SW480 (cell line): ENCODE measurements at places on chromosomes 4 and X.

DNA sequence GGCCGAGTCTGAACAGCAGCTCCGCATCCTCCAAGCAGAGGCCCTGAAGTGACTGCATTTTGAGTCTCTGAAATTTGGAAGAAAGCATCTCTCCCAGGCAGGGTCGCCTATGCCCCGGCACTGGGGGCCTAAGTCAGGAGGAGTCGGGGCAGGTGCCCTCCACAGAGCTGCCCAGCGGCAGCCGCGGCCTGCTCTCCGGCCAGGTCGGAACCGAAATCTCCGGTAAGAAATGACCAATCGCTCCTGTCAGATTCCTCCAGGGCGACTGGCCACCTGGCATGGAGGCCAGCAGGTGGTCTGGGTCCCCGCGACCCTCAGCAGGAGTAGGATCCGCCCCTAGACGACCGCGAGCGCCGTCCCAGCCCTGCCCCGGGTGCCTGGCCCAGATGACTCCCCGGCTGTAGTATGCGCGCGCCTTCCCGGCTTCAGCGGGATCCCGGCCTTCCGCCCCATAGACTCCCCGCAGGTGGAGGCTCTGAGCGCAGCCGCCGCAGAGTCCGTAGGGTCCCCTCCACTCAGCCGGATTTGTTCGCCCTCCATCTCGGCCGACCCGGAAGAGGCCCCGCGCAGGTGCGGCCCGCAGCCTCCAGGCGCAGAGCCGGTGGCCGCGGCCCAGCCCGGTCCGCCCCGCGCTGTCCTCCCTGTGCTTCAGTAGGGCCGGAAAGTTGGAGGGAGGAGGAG lies 1.5 kb downstream of the NKX1-1 start:
- DNase-seq: no peak

GRCh38 chr4:143455211-143455610 lies 58.3 kb upstream of the SMARCA5 start:
- DNase-seq: no peak

GRCh38 chrX:44698357-44698756 lies 145.5 kb upstream of the DUSP21 start:
- no peak for DNase-seq

- DNase-seq: no peak
Measured at GRCh38 chr4:153183146-153183545, 21.1 kb upstream of the TRIM2 start.

DNA sequence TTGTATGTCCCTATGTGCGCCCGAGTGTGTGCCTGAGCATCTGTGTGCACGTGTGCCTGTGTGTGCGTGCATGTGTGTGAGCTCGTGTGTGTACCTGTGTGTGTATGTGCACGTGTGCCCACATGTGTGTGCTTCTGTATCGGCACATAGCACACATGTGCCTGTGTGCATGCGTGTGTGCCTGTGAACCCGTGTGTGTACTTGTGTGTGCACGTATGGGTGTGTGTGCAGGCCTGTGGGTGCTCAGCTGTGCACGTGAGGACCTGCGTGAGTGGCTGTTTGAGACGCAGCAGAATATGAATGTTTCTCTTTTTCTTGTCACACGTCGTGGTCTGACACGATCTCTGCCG lies 4.3 kb downstream of the AKAP17A start:
- no peak for DNase-seq

DNA sequence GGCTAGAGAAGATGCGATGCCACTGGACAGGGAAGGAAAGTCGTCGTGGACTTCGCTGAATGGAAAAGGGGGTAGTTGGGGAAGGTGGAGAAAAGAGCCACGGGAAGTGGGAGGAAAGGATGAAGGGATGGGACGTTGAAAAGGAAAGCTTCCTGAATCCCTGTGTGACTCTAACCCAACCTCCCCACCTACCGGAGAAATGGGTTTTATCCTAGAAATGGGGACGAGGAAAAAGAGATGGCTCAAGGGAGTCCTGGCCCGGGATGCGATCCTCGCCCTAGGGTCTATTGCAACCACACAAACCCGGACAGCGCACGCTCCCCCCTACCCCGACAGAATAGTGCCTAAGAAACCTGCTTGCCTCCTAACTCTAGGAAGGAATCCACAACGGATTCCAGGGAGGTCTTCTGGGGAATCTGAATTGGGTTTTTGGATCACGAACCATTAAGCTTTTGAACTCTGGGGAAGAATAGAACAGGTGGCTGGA lies 738 bp upstream of the TSPAN5 start:
- peak; percentile 33 for DNase-seq

DNA sequence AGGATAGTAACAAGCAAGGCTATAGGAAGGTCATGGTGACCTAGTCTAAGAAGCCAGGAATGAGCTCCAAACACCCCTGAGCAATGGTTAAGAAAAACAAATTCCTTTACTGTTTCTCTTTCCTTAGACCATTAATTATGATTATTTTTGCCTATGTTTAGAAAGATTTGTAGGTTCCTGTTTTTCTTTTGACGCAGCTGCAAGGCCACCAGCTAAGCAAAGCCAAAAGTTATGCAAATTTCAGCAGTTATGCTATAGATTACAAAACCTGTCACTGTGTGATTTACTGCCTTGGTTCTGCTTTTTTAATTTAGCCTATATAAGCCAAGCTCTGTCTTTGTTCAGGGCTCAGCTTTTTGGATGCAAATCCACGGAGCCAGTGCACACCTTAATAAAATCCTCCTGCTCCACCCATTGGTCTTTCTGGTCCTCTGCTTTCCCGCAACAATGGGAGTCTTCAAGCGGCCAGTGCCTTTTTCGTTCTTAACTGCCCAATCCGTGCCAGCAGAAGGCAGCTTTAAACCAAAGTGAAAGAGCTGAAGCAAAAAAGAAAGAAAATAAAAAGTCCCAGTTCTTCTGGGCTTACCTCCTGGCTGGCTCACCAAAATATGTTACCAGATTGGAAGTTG lies 1.4 kb upstream of the CEP135 start:
- no peak for DNase-seq

GRCh38 chr4:118867311-118868067 lies 21.2 kb upstream of the SYNPO2 start:
- DNase-seq: no peak

GRCh38 chrX:39508300-39508692 lies 589.5 kb downstream of the BCOR start:
- no peak for DNase-seq

DNA sequence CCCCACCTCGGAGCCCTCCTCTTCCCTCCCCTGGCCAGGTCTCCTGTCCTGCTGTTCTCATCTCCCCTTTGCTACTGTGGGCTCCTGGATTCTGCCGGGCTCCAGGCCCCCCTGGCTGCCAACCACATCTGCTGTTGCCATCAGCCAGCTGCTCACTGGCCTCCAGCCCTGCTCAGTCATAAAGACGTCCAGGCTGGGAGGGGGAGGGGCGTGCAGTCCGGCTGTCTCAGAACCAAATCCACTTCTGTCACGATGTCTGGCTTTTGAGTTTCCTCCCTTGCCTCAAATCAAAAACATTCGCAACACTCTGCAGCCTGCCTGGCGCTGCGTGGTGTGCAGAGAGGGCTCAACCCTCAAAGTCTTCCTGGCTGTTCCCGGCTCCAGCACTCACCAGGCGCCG lies 7.1 kb downstream of the RASL11B start:
- DNase-seq: no peak

DNA sequence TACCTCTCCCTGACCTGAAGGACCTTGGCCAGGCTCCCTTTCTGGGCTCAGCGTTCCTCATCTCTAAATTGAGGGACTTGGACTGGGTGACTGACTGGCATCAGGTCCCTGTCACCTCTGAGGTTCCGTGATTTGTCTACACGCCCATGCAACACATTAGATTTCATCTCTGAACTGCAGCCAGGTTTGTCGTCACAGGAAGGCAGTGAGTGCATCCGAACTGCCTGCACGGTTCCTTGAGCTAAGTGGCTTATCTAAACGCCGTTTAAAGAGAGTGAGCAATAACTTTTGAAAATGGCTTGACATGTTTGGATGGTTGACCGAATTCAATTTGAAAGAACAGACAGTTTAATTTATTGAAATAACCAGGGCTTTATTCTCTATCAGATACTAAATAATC lies 70.1 kb downstream of the PCYT1B start:
- DNase-seq: no peak
